ENCODE measurements at places on chromosomes 1 and 21.

DNA sequence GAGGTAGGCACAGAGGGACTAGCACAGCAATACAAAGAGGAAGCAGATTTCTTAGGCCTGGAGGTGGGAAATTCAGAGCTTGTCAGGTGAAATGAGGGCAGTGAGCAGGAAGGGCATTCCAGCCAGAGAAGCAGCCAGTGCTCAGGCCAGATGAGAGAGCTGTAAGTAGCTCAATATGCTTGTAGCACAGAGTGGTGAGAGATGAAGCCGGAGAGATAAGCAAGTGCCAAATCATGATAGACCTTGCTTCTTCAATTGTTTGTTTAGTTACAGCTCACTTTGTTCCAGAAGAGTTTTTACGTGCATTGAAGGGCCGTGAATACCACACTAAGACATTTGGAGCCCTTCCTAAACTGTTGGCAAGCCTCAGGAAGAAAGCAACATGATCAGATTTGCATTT lies 42.0 kb upstream of the ADAMTS1 start:
- DNase-seq, result no peak

DNA sequence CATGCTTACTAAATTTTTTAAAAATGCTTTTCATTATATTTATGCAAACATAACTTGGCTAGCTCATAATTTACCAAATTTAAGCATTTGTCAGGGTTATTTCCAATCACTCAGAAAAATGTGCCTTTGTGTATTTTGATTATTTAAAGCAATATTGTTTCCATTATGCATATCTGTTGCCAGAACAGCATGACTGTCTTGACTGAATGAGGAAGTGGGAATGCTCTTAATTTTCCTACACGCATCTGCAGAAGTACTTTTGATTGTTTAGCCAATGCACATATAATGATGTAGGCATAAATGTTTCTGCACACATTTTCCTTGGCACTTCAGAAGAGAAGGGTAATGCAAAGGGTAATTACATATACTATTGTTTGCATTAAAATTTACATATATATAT lies 92.5 kb upstream of the ADGRL2 start:
- DNase-seq, result no peak

- no peak for DNase-seq
These were observed 62.8 kb upstream of the LAX1 start for GRCh38 chr1:203702130-203702577.

DNA sequence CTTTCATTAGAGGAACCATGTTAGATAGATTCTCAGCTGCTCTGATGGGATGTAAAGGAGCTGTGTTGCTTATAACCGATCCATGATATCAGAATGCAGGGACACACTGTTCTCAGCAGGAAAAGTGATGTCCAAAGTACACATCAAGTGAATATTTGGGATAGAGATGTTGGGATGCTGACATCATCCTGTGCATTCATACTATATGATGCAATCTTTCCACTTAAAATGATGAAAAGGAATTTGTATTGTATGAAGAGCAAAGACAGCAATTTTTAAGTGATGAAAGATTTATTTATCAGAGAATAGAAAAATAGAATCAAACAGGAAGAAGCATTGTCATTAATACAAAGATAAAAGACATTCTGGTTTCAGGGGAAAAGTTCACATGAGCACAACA lies 110.1 kb downstream of the ERG start:
- DNase-seq, result no peak

DNA sequence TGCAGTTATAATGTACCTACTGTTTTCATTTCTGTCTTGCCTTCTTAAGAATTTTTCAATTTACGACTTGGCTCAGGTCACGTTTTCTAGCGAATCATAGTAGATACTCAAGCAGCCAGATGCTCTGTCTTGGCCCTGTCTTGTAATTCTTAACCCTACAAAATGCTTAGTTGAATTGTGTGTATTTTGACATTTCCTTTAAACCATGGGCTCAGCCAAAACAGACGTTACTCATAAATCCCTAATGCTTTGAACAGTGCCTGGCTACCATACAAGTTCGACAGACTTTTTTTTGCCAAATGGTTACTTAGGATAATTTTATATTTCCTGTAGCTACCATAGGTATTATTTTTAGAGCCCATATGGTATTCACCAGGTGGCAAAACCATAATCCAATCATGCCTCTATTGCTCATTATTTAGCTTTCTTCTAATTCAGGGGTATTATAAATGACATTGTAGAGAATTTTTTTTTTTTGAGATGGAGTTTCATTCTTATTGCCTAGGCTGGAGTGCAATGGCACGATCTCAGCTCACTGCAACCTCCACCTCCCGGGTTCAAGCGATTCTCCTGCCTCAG lies 54.3 kb downstream of the KCNK1 start:
- DNase-seq, result no peak

GRCh38 chr1:77271852-77272580 lies 9.8 kb upstream of the AK5 start:
- no peak for DNase-seq

DNA sequence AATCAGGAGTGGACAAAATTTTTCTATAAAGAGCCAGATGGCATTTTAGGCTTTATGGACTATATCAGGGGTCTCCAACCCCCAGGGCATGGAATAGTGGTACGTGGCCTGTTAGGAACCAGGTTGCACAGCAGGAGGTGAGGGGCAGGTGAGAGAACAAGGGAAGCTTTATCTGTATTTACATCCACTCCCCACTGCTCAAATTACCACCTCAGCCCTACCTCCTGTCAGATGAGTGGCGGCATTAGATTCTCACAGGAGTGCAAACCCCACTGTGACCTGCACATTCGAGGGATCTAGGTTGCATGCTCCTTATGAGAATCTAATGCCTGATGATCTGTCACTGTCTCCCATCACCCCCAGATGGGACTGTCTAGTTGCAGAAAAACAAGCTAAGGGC lies 13.9 kb downstream of the PHTF1 start:
- no peak for DNase-seq

DNA sequence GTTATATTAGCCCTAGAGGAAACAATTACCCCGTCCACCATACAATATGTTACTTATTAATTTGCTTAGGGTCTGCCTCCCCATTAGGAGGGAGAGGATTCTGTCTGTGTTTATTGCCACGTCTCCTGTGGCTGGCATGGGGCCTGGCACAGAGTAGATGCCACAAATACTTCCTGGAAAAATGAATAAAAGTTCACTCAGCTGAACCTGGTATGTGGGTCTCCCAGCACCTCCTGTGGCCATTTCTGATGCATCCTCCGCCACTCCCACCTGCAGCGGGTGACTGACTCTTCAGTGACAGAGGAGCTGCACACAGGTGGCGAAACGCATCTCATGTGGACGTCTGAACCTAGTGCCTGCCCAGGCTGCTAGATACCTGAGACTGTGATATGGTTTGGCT lies 112.7 kb downstream of the CLIC6 start:
- no peak for DNase-seq

DNA sequence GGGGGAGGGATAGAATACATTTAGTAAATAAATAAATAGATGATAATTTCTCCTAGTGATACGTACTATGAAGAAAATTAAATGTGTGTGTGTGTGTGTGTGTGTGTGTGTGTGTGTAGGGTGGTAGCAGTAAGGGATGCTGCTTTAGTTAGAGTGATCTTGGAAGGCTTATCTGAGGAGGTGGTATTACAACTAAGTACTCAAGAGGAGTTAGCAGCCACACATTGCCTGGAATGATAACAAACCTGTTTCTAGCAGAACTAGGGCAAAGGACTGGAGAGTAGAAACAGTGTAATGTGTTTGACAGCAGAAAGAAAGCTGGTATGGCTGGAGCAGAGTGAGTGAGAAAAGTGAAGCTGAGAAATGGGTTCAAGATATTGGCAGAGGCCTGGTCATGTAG lies 58.3 kb upstream of the FASLG start:
- no peak for DNase-seq

All from cortex of kidney (tissue), 1 donor.